ENCODE measurements at places on chromosomes 3 and 15. TPM values are rescaled to one million over a fixed set of nuclear protein-coding genes. Genes with fewer than 3 reads are reported as not detected.

DNA sequence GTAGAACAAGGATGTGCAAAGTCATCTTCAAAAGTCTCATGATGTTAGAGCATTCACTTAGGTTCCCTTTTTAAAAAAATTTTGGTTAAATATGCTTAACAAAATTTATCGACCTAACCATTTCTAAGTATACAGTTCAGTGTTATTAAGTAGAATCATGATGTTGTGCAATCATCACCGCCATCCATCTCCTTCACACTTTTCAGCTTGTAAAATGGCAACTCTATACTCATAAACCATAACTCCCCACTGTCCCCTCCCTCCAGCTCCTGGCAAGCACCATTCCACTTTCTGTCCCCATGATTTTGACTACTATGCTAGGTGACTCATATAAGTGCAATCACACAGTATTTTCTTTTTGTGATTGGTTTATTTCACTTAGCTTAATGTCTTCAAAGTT, 895.0 kb downstream of the TBL1XR1 start:
- DNase-seq: no peak
- no peaks in the 10 kb centered on the region for H3K27me3 ChIP-seq
- H3K36me3 ChIP-seq: peaks cover 4% of the 10 kb centered on the region
- 0 out of 2 replicates have a peak, but pooled peaks cover 2% of the 10 kb centered on the region for H3K4me1 ChIP-seq
- H3K4me3 ChIP-seq: no peak overlapping the region

DNA sequence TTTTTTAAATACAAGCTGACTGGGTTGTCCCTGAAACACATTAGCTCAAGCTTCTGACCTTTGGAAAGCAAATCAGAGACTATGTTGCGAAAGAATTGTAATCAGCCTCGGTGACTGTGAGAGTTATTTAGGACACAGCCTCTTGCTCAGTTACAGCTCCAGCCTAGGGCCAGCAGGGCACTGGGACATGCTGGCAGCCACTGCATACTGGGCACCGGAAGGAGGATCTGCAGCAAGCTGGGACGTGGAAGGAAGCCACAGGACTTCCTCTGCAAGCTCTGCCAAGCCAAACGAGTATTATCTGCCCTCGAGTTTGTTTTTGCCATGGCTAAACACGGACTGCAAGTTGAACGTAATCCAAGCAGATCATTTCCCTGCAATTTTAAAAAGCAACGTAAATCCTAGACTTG, 24.4 kb upstream of the COPG1 start:
- no peaks in the 10 kb centered on the region for H3K27me3 ChIP-seq
- no peaks in the 10 kb centered on the region for H3K36me3 ChIP-seq
- no peak for DNase-seq
- no peak overlapping the region for H3K4me3 ChIP-seq
- peaks cover 3% of the 10 kb centered on the region for H3K4me1 ChIP-seq

- no peak overlapping the region for H3K27ac ChIP-seq
- no peaks in the 10 kb centered on the region for H3K36me3 ChIP-seq
- H3K4me3 ChIP-seq: no peak overlapping the region
- peaks cover 14% of the 10 kb centered on the region for H3K4me1 ChIP-seq
Measured at GRCh38 chr3:195033531-195034091, 237.3 kb downstream of the XXYLT1 start.

DNA sequence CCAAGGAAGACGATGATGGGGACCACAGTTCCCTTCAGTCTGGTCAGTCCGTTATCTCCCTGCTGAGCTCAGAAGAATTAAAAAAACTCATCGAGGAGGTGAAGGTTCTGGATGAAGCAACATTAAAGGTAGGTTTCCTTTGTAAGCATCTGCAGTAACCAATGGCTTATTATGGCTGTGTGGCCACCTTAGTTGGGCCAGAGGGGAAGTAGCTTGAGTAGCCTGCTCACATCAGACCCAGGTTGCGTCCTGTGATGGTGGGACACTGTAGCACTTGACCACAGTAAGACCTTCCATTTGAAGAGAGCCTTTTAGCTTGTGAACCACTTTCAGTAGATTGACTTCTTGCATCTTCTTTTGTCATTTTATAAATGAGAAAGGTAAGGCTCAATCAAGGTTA, 22.6 kb downstream of the STARD5 start:
- no peaks in the 10 kb centered on the region for H3K36me3 ChIP-seq
- H3K27me3 ChIP-seq: no peaks in the 10 kb centered on the region
- no peak overlapping the region for H3K27ac ChIP-seq
- DNase-seq: no peak
- H3K4me3 ChIP-seq: no peak overlapping the region

GRCh38 chr3:168248383-168249204, 152.9 kb upstream of the GOLIM4 start:
- H3K27me3 ChIP-seq: peaks cover 3% of the 10 kb centered on the region
- no peaks in the 10 kb centered on the region for H3K36me3 ChIP-seq
- no peaks in the 10 kb centered on the region for H3K4me1 ChIP-seq
- no peak overlapping the region for H3K27ac ChIP-seq

DNA sequence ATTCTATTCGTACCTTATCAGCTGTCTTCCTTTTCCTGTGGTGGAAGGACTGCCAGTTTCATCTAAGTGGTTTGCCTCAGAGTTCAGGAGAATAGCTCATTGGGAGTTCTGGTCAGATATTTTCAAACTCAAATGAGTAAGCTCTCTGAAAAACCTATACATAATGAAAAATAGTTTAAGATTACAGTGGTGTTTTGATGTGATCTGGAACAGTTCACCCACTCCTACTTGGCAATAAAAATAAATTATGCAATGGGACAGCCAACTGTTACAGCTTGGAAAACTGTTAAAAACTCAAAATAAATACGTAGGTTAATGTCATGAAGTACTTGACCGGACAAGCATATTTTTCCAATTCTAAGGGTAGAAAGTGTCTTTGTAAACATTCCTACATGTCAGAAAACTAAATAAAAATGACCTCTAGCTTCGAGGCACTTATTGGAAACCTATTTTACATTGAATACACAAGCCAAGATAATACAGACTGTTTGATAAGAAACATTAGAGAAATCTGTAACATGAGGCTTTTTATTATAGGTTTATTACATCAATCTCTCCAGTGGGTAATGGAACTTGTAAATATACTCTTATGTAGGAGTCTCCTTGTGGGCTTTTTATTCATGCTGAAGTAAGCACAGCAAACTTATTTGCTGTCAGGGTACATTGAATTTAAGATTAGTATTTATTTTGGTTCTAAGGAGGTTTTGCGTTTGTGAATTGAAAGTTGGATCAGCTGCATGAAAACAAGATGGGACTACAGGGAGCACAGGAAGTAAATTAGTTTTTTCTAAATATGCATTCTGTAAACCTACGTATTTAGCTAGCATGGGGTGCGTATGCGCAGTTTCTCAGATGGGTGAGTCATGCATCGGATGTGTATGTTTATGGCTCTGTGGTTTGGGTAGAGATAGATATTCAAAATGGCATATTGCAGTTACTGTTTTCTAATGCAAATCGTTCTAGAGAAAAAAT, 453.1 kb downstream of the IL5RA start:
- H3K4me1 ChIP-seq: peaks cover 13% of the 10 kb centered on the region
- no peak overlapping the region for H3K4me3 ChIP-seq
- H3K27me3 ChIP-seq: no peaks in the 10 kb centered on the region

DNA sequence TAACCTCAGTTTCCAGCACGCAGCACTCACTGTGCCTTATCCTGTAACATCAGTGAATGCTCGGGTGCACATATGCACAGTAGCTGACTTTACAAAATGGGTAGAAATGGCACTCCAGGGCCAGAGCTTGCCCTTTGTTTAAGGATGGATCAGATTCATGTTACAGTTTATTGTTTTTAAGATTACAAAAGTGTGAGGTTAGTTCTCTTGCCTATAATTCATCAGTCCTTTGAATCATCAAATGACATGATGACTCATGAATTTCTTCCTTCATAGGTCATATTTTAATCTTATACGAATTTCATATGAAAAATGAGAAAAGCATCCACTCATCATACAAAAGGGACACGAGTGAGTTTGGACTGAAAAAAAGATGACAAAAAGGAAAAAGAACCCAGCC, 545.3 kb downstream of the GBE1 start:
- no peaks in the 10 kb centered on the region for H3K4me1 ChIP-seq
- no peak overlapping the region for H3K4me3 ChIP-seq
- DNase-seq: no peak
- H3K27me3 ChIP-seq: no peaks in the 10 kb centered on the region
- no peak overlapping the region for H3K27ac ChIP-seq
- no peaks in the 10 kb centered on the region for H3K36me3 ChIP-seq

DNA sequence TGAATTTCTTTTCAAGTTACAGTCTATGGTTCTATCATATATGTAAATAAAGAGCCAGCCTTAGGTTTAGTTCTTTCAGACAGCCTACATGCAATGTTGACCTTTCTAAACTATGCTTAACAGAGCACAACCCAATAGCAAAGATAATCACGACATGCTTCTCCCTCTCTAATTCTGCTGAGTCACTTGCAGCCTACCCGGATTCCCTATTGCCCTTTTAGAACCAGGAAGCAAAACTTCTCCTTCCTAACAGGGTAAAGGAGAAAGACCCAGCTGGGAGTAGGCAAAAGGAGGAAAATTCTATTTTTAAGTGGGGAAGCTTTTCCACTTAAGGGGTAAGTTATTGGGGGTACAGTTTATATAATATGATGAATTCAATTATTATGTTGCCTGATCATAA, 79.3 kb downstream of the SLC7A14 start:
- DNase-seq: no peak
- no peaks in the 10 kb centered on the region for H3K36me3 ChIP-seq
- H3K27me3 ChIP-seq: no peaks in the 10 kb centered on the region
- no peaks in the 10 kb centered on the region for H3K4me1 ChIP-seq
- no peak overlapping the region for H3K27ac ChIP-seq
- no peak overlapping the region for H3K4me3 ChIP-seq

The ACAN gene
- 1.2 TPM for polyA plus RNA-seq

The GRAMD1C gene
- polyA plus RNA-seq: 0.62 TPM

The CDCP1 gene
- polyA plus RNA-seq: 10.1 TPM

The FETUB gene
- not detected for polyA plus RNA-seq

The HYAL1 gene
- polyA plus RNA-seq: 5.4 TPM

The SQOR gene
- polyA plus RNA-seq: 0.20 TPM

The GOLGA8J gene
- polyA plus RNA-seq: not detected

The ACTRT3 gene
- 3.0 TPM for polyA plus RNA-seq

Measured in H1 (cell line).